ENCODE measurements at places on chromosomes 5 and 9. TPM values are rescaled to one million over a fixed set of nuclear protein-coding genes. Genes with fewer than 3 reads are reported as not detected.

The ACTBL2 gene
- 0.35 TPM for total RNA-seq

The PTPN3 gene
- 15.9 TPM for total RNA-seq

The PCDHA1 gene
- total RNA-seq, result 0.14 TPM

The PCDHGA3 gene
- 0.14 TPM for total RNA-seq

The SLC4A9 gene
- not detected for total RNA-seq

The CKS2 gene
- 194 TPM for total RNA-seq

The NEURL1B gene
- total RNA-seq, result 4.6 TPM

The GKAP1 gene
- total RNA-seq, result 3.5 TPM

The SLF1 gene
- 11.1 TPM for total RNA-seq

The JAKMIP2 gene
- total RNA-seq, result 0.14 TPM

The TTC16 gene
- not detected for total RNA-seq

The LARP1 gene
- 83.1 TPM for total RNA-seq

The PCDHA10 gene
- total RNA-seq, result not detected

The CORO2A gene
- 19.0 TPM for total RNA-seq

The CCDC192 gene
- not detected for total RNA-seq

The DRD1 gene
- not detected for total RNA-seq

The IFNB1 gene
- total RNA-seq, result not detected

The TMEM171 gene
- total RNA-seq, result 0.92 TPM

Measured in airway epithelial cell (primary cell).